A172 (cell line): ENCODE measurements at places on chromosomes 6 and 20.
A peak's percentile ranks its signal among the peaks of the same experiment; 100 is the strongest.

GRCh38 chr6:161804838-161805237, 531.0 kb upstream of the AGPAT4 start:
- DNase-seq: no peak

DNA sequence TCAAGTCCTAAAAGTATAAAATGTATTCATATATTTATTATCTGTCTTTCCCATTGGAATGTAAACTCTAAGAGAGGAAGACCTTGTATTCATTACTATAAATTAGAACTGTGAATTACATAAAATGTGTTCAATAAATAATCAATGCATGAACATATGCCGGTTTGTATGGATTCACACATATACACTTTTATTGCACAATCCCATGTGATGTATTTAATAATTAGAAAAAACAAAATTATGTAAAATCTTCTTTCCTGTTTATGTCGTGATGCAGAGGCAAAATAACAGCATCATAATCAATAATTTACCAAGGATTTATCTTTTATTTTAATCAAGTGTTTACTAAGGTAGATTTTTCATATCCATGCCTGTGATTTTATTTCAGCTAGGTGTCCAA, 240.5 kb downstream of the KHDRBS2 start:
- DNase-seq: no peak

DNA sequence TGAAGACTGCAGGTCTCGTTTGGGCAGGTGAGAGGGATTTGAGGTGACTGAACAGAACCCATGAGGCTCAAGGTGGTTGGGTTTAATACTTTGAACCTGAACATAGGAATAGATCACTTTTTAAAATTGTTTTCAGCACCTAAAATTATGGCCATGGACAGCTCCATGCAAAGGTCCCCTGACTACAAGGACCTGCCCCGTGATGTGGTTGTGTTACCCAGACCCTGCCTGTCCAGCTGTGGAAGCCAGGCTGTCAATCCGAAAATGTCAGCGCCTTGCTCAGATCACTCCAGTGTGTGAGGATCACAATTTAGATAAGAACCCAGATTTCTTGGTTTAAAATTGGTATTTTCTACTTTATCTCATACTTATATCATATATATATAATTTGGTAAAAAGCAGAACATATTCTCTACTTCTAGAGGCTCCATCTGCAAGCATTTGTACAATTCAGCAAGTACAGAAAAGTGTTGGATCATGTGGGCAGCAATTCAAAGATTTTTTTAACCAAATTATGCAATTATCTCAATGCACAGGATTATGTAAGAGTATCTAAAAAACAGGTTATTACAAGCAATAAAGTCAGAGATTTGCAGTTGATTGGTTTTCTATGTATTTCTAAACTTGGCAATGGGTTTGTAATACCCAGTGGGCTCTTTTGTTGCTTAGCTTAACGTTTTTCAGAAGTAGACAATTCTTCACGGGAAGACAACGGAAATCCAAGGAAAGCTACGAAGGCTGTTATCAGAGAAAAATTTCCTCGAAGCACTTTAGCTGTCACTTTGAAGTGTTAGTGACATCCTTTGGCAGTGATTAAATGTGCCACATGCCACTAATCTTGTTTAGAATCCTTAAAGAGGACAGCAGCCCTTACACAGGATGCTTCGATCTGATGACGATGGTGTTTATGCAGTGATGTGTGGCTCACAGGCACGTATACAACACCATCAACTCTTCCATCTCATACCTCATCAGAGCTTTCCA, 24.1 kb upstream of the RPS6KA2 start:
- DNase-seq: no peak

GRCh38 chr6:153131037-153131981, at the start of gene RGS17:
Gene RGS17 (minus strand): TSS chr6:153131282. CDS start chr6:153044018, 87,264 bp downstream.
- DNase-seq: peak; percentile 40

GRCh38 chr20:23867152-23867776, 12.3 kb downstream of the CST5 start:
- no peak for DNase-seq

DNA sequence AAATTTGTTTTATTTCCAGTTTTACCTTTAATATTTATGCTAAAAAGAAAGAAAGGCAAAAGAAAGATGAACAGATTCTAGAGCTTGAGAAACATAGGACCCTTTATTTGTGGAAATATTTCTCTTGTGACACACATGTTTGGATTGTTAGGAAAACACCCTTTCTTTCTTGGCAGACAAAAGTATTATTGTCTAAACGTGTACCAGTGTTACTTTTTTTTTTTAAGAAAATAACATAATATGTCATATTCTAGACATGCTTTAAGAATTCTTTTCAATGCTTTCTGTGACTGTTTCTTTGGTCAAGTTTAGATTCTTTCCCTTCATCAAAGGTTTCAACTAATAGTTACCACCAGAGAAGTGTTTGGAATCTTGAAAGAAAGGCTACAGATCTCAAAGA, 183.4 kb upstream of the CNR1 start:
- DNase-seq: no peak

GRCh38 chr6:162670345-162670744, 57.2 kb downstream of the PRKN start:
- no peak for DNase-seq

GRCh38 chr6:42340511-42340910, 111.2 kb downstream of the TRERF1 start:
- no peak for DNase-seq
